ENCODE measurements at places on chromosomes 13 and 19.

DNA sequence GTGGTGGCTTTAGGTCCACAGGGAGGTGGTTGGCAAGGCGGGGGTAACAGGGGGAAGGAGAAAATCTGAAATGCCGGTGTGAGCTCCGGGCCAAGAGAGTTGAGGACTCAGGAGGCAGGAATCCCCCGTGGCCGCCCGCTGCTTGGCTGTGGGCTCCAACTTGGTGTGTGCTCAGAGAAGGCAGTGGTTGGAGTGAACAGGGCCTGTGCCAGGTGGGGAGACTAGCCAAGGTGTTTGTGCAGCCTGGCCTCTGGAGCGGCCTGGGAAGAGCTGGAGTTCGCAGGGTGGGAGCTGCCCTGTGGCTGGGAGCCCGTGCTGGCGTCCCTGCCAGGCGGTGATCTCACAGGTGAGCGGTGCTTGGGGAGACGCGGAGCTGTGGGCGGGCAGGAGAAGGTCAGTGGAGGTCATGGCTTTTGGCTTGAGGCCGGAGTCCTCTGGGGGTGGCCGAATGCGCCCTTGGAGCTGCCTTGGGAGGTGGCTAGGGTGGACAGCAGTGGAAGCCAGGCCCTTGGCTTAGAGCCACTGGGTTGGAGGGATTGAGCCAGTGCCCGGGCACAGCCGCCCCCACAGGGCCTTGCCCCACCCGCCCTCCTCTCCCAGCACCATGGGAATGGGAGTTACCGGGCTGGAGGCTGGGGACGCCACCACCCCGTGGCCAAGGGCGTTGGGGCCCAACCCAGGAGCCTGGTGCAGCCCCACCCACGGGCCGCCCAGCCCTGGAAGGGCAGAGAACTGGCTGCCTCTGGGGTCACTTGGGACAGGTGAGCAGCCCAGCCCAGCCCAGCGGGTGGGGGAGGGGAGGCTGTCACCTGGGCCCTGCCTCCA is 7.1 kb upstream of the CIRBP start:
- peak; percentile 19 for DNase-seq

DNA sequence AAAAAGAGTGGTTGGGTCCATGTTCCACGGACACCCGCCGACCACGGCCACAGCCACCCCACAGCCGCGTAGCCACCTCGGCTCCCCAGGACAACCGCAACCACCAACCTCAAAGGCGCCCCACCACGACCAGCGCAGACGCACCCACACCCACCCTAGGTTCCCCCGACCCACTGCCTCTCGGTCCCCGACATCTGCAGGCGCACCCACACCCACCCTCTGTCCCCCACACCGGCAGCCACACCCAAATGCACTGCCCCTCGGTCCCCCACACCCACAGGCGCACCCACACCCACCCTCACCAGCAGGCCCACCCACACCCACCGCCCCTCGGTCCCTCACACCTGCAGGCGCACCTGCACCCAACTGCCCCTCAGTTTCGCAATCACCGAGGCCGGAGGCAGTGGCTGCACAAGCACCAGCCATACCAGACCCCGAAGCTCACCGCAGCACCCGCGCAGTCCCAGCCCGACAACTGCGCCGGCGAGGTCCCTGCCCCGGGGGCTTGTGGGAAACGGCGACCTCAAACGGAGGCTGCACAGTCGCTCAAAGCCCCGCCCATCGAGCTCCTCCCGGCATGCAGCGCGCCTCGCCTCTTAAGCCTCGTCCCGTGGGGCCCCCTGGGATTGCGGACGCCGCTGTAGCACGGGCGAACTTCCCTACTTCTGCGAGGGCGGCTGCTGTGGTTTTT is 18.3 kb downstream of the ZNF77 start:
- DNase-seq = no peak

GRCh38 chr13:37194428-37194861 is 89.0 kb upstream of the CSNK1A1L start:
- no peak for DNase-seq

GRCh38 chr13:49833402-49833801 is 40.9 kb upstream of the KPNA3 start:
- DNase-seq = no peak

GRCh38 chr19:17125728-17126677 is 50.4 kb downstream of the MYO9B start:
- DNase-seq = peak; percentile 54

- DNase-seq = no peak
Observed at GRCh38 chr13:44826591-44827350, 162.5 kb downstream of the NUFIP1 start.

- DNase-seq = no peak
Observed at GRCh38 chr13:47949799-47950198, 51.3 kb downstream of the SUCLA2 start.

Data from stimulated activated naive CD4-positive, alpha-beta T cell treated with Interleukin-2 at 50 U/mL for 16 hours (primary cell).